IMR-90 (cell line): ENCODE measurements at places on chromosomes 3 and 15. TPM values are rescaled to one million over a fixed set of nuclear protein-coding genes. Genes with fewer than 3 reads are reported as not detected.

- H3K4me1 ChIP-seq = peaks cover 32% of the 10 kb centered on the region
- H3K27me3 ChIP-seq = no peaks in the 10 kb centered on the region
- peak overlapping the region; percentile 64 for H3K27ac ChIP-seq
- peak; percentile 60 for DNase-seq
These were observed 126.7 kb upstream of the SAMMSON start for GRCh38 chr3:69872783-69873378.

- no peaks in the 10 kb centered on the region for H3K4me1 ChIP-seq
- no peak for DNase-seq
- no peaks in the 10 kb centered on the region for H3K36me3 ChIP-seq
- H3K27ac ChIP-seq = no peak overlapping the region
These were observed 197.9 kb downstream of the RYR3 start for GRCh38 chr15:33508703-33509102.

GRCh38 chr3:71104121-71104541 lies 479.4 kb downstream of the FOXP1 start:
- H3K27ac ChIP-seq = peak overlapping the region; percentile 57; the same call in 1 of the 2 replicates
- no peak overlapping the region for H3K4me3 ChIP-seq
- no peaks in the 10 kb centered on the region; the same call in 1 of the 2 replicates for H3K36me3 ChIP-seq
- H3K4me1 ChIP-seq = peaks cover 37% of the 10 kb centered on the region

DNA sequence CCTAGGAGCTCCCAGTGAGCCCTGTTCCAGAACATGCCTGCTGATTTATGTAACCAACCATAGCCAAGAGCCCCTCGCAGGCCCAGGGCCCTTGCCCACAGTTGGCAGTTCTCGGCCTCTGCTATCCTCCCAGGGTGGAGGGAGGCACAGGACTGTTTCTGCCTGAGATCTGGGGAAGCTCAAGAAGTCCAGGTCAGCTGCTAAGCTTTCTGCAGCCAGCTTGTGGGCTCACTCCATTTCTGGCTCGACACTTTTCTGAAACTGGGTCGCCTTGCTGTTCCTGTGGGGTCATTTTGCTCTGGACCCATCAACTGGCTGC lies 72.5 kb upstream of the HERC1 start:
- no peaks in the 10 kb centered on the region for H3K36me3 ChIP-seq
- peaks cover 14% of the 10 kb centered on the region for H3K27me3 ChIP-seq
- H3K4me3 ChIP-seq = no peak overlapping the region
- no peak overlapping the region for H3K27ac ChIP-seq
- DNase-seq = no peak

- H3K4me3 ChIP-seq = no peak overlapping the region
- no peaks in the 10 kb centered on the region for H3K36me3 ChIP-seq
- no peaks in the 10 kb centered on the region for H3K27me3 ChIP-seq
- no peak for DNase-seq
These were observed 65.0 kb downstream of the FRMD4B start for GRCh38 chr3:69320871-69321271.

GRCh38 chr3:128867200-128868125 lies 12.0 kb upstream of the ACAD9 start:
- H3K4me3 ChIP-seq = no peak overlapping the region
- no peak for DNase-seq
- no peaks in the 10 kb centered on the region for H3K27me3 ChIP-seq
- no peaks in the 10 kb centered on the region for H3K4me1 ChIP-seq
- no peak overlapping the region for H3K27ac ChIP-seq

DNA sequence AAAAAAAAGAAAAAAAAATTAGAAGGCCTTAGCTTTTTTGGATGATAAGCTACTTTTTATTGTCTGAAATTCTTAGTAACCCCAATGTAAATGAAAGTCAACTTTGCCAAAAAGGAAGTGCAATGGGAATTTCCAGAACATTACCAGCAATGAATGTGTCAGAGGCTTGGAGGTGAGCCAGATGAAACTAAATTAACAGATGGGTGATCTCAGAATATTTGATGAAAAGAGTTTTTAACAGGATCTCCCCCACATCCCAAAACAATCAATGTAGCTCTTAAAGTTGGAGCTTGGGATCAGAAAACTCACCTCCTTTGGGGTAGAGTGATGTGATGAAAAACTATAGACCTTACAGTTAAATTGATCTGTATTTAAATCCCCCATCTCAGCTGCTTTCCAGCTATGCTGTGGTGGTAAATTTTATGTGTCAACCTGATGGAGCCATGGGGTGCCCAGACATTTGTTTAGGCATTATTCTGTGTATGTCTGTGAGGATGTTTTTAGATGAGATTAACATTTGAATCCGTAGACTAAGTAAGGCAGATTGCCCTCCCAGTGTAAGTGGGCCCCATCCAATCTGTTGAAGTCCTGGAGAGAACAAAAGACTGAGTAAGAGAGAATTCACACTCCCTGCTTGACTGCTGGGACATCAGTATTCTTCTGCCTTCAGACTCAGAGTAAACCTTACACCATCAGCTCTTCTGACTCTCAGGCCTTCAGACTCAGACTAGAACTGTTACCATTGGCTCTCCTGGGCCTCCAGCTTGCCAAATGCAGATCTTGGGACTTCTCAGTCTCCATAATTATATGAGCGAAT lies 84.3 kb upstream of the TNFSF10 start:
- no peaks in the 10 kb centered on the region for H3K36me3 ChIP-seq
- H3K4me3 ChIP-seq = no peak overlapping the region
- peak overlapping the region; percentile 33; the same call in 1 of the 2 replicates for H3K27ac ChIP-seq
- peaks cover 6% of the 10 kb centered on the region; the same call in 1 of the 2 replicates for H3K4me1 ChIP-seq
- no peaks in the 10 kb centered on the region for H3K27me3 ChIP-seq
- peak; percentile 92 for DNase-seq

DNA sequence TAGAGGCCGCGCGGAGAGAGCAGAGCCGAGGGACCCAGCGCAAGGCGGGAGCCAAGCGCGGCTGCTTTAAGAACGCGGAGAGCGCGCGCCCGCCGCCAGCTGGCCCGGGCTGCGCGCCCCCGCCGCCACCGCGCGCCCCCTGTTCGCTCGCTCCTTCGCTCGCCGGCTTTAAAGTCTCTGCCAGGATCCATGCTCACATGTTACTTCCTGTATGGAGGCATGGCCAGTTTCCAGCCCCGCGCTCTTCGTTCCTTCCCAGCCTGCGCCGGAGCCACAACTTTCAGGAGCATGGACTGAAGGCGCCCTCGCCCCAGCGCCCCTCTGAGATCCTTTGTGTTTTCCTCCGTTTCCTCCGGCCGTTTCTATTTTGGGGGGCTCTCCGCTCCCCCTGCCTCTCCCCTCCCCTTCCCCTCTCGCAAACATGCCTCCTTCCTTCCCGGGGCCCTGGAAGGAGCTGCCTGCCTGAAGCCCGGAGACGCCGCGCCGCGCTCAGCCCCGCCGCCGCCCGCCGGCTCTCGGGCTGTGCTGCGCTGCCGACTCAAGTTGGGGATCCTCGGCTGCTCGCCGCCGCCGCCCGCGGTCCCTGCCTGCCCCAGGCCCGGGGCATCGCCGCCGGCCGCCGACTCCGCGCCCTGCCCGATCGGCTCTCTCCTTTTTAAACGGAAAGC lies at the start of gene PTPRG:
Gene PTPRG, plus strand, starts transcription at position 198 of the 668 bp plus-strand sequence. CDS start 717 bp downstream, outside the sequence.
- no peaks in the 10 kb centered on the region for H3K36me3 ChIP-seq
- H3K4me1 ChIP-seq = peaks cover 2% of the 10 kb centered on the region; the same call in 1 of the 2 replicates
- H3K4me3 ChIP-seq = peak within 1 kb of the TSS; percentile 99
- no peaks in the 10 kb centered on the region for H3K27me3 ChIP-seq
- peak; percentile 94 for DNase-seq

DNA sequence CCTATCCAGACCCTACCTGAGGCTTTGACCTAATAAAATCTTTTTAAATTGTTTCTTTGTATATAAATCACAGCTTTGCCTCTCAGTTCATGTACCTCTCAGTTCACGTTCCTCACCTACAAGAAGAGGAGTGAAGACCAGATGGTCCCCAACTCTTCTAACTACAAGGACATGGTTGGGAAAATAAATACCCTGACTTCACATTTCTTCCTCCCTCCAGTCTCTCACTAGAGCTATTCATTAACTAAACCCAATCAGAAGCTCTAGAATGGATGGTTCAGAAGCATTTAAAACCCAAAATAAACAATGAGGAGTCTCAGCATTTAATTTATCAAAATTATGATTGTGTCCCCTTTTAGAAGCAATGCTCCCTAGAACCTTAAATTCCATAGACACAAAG lies 97.3 kb upstream of the AGTR1 start:
- H3K4me1 ChIP-seq = 0 out of 2 replicates have a peak, but pooled peaks cover 2% of the 10 kb centered on the region
- DNase-seq = no peak
- no peak overlapping the region for H3K27ac ChIP-seq

TLR9 gene
- total RNA-seq = not detected in 2 replicates

SOX14 gene
- total RNA-seq = not detected in 2 replicates
